ENCODE measurements at places on chromosomes 11 and 22.
A peak's percentile ranks its signal among the peaks of the same experiment; 100 is the strongest.

DNA sequence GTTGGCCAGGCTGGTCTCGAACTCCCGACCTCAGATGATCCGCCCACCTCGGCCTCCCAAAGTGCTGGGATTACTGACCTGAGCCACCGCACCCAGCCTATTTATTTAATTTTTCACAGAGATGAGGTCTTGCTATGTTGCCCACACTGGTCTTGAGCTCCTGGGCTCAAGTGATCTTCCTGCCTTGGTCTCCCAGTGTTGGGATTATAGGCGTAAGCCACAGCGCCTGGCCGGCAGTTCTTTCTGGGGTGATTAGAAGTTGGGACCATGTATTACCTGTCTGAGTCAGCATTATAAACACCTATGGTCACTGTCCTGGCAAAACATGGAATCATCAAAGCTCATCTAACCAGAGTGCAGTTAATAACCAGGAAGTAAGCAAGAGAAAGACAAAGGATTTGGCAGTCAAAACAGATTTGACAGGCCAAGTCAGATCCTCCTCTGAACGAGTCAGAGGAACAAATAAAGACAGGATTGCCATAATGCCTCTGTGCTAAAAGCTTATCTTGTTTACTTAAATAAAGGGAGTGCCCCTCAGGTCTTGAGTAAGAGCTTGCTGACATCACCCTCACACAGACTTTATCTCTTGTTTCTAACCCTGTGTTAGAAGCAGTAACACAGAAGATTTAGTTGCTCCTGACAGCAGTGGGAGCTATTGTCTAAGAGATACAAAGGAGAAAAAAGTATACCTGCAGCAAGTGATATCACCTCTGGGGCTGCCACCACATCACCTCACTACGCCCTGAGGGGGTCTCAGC, 3.7 kb downstream of the SERPIND1 start:
- DNase-seq, result no peak

DNA sequence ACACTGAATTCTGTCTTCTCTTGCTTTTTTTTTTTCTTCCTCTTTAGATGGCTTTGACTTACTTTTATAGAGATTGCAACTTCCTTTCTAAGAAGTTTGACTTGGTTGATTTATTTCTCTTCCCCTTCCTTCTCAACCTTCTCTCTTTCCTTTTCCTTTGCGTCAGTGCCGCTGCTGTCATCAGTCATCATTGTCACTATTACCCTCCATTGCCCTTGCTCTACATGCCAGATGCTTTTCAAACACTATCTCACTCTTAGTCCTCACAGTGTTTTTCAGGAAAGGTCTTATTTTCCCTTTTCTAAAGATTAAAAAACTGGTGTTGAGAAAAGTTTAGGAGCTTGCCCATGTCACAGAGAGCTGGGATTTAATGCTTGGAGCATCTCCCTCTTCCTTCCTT, 74.7 kb upstream of the C11orf87 start:
- DNase-seq, result no peak

DNA sequence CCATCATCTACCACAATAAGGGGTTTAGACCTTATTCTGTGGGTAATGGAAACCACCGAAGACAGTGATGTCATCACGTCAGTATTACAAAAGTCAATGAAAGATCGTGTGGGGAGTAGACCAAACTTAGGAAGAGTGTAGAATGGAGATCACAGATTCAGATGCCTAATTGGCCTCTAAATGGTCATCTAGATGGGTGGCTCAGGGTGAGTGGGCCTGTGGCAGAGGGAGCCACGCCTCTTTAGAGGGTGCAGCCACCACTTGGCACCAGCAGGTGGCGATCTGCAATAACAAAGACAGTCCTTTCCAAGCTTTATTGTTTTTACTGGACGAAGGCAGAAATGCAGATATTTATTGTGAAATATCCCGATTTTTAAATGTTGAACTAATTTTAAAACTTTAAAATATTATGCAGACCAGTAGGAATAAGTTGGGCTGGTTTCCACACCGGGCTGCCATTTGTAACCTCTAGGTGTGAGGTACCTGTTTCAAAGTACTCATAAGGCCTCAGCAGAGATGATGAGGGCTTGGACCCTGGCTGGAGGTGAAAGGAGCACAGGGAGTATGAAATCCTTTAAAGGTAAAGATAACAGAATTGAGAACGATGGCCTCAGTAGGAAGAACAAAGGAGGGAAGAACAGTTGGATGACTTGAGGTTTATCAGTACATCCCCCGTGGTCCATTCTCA, 222.0 kb downstream of the DBX1 start:
- no peak for DNase-seq

- DNase-seq, result no peak
These were observed 114.2 kb downstream of the KCNQ1 start for GRCh38 chr11:2558861-2559526.

DNA sequence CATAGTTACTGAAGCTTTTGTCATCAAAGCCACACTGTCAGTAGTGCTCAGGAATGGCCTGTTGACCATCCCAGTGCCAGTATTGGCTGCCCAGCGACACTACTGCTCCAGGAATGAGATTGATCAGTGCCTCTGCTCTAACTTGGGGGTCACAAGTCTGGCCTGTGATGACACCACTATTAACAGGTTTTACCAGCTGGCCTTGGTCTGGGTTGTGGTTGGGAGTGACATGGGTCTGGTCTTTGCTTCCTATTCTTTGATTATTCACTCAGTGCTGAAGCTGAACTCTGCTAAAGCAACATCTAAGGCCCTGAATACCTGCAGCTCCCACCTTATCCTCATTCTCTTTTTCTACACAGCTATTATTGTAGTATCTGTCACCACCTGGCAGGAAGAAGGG, 21.5 kb downstream of the OR56B4 start:
- DNase-seq, result no peak

DNA sequence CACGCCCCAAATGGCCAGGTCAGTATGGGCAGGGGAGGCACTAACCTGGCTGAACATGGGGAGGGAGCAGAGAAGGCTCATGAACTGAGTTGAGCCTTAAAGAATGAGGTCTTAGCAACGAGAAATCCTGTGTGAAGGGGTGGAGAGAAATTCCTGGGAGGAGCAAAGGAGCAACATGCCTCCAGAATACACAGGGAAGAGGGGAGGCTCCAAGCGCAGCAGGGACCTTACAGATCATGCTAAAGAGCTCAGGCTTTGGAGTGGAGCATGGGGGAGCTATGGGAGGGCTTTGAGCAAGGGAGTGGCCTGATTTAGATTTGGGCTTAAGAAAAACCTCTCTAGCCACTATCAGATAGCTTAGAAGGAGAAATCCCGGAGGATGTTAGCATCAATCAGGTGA, 88.1 kb downstream of the MN1 start:
- DNase-seq, result no peak

GRCh38 chr22:30373331-30374325, 13.6 kb downstream of the RNF215 start:
- DNase-seq, result no peak

DNA sequence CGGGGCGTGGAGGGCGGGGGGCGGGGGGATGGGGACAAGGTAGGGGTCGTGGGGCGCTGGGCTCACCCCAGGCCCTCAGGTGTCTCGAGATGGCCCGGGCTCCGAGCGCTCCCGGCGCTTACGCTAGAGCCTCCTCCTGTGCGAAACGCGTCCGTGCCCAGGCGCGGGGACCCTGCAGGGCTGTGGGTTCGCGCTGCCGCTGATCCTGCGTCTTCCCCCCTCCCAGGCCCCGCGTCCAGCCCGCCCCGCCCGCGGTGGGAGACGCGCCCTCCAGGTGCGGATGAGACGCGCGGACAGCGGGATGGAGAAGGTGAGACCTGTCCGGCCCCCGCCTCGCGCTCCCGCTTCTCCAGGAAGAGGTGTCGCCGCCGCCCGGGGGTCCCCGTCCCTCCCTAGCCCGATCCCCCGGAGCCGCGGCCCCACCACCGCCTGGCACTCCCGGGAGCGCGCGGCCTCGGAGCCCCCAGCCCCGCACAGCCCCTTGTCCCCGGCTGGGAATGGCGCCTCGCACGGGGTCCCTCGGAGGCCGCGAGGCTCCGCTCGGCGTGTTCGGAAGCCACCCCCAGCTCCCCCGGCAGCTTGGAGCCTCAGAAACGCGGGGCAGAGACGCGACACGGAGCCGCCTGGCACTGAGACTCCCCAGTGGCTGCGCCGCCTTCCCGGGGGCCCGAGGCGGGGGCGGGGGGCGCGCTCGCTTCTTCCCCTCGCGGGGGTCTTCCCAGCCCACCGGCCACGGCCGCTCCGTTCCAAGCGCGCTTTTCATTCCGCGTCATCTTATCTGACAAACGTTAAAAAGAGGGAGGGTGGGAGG, 27.6 kb upstream of the TOLLIP start:
- peak; percentile 39 for DNase-seq

DNA sequence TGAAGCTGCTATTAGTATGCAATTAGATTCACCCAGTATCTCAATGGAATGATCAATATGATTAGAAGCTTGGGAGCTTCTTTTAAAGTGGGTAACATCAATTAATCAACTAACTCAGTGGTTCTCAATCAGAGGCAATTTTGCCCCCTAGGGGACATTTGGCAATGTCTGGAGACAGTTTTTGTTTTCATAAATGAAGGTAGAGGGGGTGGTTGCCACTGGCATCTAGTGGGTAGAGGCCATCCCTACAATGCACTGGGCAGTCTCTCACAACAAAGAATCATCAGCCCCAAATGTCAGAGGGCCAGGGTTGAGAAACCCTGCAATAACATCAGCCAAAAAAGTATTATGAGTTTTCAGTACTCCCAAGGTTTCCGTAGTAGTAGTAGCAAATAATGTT, 5.9 kb upstream of the AMOTL1 start:
- DNase-seq, result no peak

Measured in T-helper 9 cell (primary cell).